ENCODE measurements at places on chromosomes 5 and 9. TPM values are rescaled to one million over a fixed set of nuclear protein-coding genes. Genes with fewer than 3 reads are reported as not detected.
A peak's percentile ranks its signal among the peaks of the same experiment; 100 is the strongest.

DNA sequence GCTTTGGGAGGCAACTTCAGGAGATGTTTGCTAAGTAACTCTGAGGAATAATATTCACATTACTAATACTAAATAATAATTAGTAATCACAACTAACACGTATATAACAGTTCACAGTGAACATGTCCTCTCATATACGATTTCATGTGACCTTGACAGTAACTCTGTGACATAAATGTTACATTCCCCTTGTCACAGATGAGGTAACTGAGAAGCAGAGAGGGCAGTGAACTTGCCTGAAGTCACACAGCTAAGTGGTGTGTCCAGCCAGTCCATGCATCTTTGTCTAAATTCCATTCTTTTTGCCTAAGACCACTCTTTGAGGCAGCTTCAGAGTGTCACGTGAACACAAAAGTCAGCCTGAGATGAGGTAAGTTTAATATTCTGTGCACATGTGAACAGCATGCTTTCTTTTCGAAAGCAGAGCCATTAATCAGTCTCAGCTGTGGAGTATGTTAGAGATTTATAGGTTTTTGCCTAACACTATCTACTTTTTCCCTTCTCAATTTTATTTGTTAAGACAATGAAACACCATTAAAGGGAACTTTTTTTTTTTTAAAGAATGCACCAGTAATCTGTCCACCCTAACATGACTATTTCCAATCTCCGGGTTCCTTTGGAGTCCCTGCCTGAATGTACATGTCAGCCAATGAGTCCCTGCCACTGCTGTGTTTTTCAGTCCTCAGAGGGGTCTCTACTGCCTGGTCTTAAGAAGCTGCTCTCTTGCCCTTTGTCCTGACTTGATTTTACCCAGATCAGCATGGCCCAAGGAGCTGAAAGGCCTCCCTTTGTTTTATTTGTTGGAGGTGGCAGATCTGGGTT is 43.5 kb downstream of the SH3PXD2B start:
- no peak overlapping the region for H3K27ac ChIP-seq
- H3K4me1 ChIP-seq = peaks cover 36% of the 10 kb centered on the region
- H3K4me3 ChIP-seq = no peak overlapping the region
- H3K36me3 ChIP-seq = peaks cover 3% of the 10 kb centered on the region
- no peak for DNase-seq

DNA sequence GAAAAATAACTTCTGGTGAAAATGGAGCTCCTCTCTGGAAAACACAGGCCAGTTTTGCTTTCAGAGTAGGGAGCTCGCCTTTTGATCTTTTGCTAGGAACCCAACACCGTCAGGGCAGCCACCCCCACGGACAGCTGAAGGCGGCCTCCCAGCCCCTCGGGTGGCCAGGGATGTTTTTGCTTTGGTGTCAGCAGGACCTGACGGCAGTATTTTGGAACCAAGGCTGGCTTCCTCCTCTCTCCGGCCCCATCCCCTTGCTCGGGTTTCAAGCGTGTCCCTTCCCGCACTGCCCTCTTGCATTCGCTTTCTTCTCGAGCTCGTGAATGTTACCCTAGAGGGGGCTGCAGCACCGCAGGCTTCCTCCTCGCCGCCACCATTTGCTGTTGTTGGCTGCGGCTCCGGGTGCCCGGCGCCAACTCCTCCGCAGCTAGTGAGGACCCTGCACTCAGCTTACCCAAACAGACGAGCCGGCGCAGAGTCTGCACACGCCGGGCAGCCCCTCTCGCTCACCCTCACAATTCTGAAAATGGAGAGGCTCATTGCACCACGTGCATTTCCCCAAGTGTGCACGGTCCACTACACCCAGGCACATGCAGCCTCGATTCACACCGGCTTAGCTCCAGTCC is 35.5 kb upstream of the ADAMTSL1 start:
- H3K27me3 ChIP-seq = no peaks in the 10 kb centered on the region
- no peak for DNase-seq
- H3K36me3 ChIP-seq = no peaks in the 10 kb centered on the region
- peak overlapping the region; percentile 14 for H3K4me3 ChIP-seq
- H3K4me1 ChIP-seq = peaks cover 19% of the 10 kb centered on the region

DNA sequence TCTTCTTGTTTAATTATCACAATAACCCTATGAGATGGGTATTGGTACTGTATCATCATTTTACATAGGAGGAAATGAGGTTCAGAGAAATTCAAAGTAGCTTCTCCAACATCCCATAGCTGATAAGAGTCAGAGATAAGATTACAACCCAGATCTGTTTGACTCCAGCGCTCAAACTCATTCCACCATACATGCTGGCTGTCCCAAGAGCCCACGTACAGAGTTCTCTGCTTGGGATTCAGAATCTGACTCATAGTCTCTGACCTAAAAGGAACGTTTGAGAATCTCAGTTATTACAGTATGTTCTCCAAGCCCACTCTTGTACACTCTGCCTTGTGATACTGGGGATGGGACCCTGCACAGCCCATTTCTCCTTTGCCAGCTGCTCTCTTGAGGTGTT is 90.2 kb downstream of the TMEM215 start:
- no peaks in the 10 kb centered on the region for H3K27me3 ChIP-seq
- no peak for DNase-seq
- H3K4me3 ChIP-seq = no peak overlapping the region

- peak overlapping the region; percentile 83 for H3K4me3 ChIP-seq
- H3K36me3 ChIP-seq = peaks cover 25% of the 10 kb centered on the region
- DNase-seq = no peak
- peak overlapping the region; percentile 93 for H3K27ac ChIP-seq
- peaks cover 18% of the 10 kb centered on the region for H3K4me1 ChIP-seq
These were observed 1.3 kb downstream of the BRD9 start for GRCh38 chr5:891117-891836.

- H3K27ac ChIP-seq = no peak overlapping the region
- H3K36me3 ChIP-seq = peaks cover 6% of the 10 kb centered on the region
- H3K4me3 ChIP-seq = no peak overlapping the region
- no peaks in the 10 kb centered on the region for H3K27me3 ChIP-seq
These were observed 69.9 kb downstream of the EHMT1 start for GRCh38 chr9:137688725-137689124.

The CARTPT gene
- polyA plus RNA-seq = not detected

The GARIN3 gene
- polyA plus RNA-seq = not detected
